ENCODE measurements at places on chromosomes 7 and 10.

DNA sequence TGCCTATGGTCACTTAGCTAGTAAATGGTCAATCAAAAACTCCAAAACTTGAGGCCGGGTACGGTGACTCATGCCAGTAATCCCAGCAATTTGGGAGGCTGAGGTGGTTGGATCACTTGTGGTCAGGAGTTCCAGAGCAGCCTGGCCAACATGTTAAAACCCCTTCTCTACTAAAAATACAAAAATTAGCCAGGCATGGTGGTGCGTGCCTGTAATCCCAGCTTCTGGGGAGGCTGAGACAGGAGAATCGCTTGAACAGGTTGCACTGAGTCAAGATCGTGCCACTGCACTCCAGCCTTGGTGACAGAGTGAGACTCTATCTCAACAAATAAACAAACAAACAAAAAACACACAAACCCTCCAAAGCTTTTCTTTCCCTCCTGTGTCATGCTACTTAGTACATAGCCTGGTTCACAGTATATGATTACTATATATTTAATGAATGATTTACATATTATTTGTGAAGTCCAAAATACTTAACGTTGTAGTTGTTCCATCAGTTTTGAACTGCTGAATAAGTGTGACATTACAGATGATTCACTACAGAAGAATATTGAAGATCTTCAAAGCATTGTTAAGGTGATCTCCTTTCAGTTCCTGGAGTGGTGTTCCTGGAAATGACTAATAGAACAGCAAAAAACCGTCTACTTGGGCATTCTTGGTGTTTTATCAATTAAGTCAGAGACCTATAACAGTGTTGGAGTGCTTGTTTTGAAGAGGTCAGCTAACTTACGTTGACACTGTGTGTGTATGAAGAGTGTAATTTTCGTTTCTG, 72.9 kb downstream of the ADK start:
- DNase-seq: no peak

DNA sequence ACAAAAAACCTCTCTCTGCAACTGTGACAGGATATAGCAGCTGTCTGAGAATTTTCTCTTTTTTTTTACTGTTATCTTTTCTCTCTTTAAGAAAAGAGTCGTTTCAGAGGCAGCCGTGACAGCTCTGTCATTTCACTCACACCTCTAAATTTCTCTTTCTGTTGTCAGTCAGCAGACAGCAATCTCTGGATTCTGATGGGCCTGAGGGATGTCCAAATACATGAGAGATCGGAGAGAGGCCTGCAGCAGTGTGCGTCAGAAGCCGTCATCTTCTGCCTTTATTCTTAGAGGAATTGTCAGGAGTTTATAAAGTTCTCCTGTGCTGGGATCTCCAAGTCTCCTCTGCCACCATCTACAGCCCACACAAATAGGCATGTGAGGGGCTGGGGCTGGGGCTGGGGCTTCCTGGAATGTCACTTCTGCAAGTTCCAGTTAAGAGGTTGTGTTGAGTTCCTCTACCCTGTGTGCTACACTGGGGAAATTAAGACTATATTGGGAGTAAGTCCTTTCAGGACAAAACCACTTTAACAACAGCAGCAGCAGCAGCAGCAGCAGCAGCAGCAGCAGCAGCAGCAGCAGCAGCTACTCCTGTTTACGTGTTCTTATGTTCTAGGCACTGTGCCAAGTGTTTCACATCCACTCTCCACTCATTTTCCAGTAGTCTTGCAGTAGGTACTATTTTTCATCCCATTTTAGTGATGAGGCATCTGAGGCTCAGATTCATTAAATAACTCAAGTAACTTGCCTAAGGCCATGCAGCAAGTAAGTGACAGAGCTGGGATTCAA, 541.3 kb downstream of the LRMDA start:
- DNase-seq: no peak

DNA sequence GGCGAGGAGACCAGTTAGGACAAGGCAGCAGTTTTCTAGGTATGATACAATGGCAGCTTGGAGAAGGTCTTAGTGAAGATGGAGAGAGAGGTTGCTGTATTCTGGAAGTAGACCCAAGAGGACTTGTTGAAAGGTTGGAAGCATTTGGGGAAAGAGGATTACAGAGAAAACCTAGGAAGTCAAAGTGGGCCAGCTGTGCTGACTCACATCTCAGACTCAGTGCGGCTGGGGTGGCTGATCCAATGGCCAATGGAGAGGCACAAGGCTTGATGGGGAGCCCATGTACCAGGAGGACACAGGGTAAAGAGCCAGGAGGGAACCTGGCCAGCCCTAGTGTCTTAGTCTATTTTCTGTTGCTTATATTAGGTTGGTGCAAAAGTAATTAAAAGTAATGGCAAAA, 194.5 kb upstream of the GALNT17 start:
- no peak for DNase-seq

DNA sequence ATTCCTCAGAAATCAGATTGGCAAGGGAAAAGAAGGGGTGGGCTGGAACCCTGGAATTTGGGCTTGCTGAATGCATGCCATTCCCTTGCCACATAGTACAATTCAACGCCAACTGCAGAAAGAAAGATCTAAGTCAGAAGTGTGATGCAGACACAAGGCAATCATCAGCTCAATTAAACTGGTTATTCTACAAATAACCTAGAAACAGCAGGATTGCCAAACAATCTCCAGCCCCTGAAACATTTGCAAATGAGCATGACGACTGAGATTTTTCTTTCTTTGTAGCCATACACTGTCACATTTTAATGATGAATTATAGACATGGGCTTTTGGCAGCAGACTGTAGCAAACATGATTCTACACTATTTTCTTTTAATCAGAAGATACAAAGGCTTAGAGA, 16.5 kb upstream of the CREB5 start:
- DNase-seq: no peak

DNA sequence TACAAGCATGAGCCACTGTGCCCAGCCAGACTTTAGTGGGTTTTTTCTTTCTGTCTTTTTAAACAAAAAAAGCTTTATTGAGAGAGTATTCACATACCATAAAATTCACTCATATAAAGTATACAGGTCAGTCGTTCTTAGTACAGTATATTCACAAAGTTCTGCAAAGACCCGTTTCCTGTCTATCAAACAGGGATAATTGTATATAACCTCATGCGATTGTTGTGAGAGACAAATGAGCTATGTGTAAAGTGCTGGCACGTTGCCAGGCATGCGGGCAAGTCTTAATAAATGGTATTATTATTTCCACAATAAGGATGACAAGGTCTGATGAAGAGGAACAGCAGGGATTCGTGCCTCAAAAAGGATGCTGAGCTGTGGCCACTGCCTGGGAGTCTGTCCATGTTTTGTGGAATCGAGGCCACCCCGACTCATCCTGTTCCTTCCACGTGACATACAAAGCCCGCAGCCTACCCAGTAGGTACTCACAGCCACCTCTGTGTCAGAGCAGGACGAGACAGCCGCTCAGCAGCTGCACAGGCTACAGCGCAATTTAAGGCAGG, 51.6 kb downstream of the SMKR1 start:
- DNase-seq: peak; percentile 9

DNA sequence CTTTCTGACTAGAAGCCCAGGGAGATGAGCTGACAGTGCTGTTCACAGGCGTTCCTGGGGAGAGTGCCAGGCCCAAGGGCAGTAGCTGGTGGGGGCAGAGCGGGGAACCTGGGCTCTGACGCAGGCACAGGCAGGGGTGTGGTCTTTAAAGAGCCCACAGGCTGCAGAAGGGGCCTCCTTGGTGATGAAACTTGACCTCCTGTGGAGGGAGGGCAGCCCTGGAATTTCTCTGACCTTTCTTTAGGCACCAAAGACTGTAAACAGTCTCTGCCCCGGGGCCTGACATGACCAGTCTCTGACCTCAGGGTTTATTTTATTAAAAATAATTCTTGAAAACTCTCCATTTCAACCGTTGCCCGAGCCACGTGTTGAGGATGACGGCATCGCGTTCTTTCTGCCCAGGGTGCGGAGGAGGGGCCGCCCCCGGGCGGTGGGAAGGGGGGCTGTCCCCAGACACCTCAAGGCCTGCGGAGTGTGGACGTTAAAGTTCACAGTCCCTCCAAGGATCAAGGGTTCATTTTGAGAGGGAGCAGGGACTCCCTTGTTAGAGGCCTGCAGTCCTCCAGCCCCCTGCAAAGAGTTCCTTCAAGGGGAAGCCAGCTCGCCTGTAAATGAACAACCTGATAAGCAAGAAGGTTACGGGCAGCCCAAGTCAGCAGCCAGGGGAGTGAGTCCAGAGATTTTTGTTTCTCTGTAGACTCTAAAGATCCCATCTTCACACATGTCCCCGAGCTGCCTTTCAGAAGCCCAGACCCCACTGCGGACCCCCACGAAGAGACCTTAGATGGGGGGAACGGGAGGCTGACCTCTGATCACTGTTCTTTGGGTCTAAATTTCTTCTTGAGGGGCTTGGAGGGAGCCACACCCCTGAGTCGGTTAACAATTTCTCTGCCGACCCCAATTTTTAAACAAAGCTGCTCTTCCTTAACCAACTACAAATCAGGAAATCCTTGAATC, 128.9 kb downstream of the VIPR2 start:
- DNase-seq: no peak

- no peak for DNase-seq
Observed at GRCh38 chr10:90968328-90969081, 47.6 kb upstream of the ANKRD1 start.

DNA sequence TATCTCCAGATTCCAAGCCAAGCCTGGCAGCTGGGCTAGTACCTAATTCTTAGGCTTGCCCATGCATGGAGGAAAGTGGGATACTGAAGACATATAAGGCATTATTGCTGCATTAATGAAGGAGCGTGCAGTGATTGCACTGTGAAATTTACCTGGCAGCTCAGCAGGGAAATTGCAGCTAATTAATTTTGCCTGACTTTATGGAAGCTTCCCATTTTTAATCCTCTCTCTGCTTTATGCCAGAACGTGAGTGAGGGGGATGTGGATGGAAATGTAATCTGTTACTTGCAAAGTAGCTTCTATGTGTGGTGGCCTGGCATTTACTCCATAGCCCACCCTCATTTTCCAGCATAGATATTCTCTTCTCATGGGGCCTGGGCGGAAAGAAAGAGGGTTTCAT, 134.9 kb downstream of the SH2D4B start:
- no peak for DNase-seq

GRCh38 chr10:29407280-29407858, 118.5 kb downstream of the LYZL1 start:
- no peak for DNase-seq
